ENCODE measurements at places on chromosomes 5 and 9.
A peak's percentile ranks its signal among the peaks of the same experiment; 100 is the strongest.

- DNase-seq: no peak
Observed at GRCh38 chr9:21994556-21995005, at the start of gene CDKN2B-AS1. CDKN2B-AS1 (plus strand) TSS chr9:21994791.

GRCh38 chr5:134525683-134526482, 413 bp downstream of the JADE2 start:
- DNase-seq: no peak

DNA sequence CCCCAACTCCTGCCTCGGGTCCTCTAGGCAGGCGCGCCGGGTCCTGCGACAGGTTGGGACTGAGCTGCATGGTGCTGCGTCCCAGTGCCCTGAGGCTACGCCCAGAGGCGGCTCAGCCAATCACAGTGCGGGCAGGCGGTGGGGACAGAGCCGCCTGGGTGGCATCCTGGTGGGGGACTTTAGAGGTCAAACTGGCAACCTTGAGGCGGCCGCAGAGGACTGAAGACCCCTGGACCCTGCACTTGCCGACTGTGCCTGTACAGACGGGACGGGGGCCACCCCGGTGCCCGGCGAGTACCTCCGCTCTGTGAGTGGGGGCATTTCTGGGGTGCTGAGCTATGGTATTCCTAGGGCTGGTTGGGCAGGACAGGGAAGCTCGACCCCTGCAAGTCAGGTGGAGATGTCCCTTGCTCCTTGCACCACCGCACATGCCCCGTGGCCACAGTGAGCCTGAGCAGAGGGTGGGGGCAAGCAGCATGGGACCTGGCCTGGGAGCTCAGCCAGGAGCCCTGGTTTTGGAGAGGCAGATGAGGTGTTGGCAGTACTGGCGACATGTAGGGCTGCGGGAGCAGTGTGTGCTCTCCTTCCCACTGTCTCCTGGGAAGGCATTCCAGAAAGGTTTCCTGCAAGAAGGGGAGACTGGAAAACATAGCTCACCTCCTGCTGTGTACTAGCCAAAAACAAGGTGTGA, 45.5 kb downstream of the CTSL start:
- no peak for DNase-seq

GRCh38 chr5:113099822-113100221, 123.2 kb downstream of the DCP2 start:
- DNase-seq: no peak

DNA sequence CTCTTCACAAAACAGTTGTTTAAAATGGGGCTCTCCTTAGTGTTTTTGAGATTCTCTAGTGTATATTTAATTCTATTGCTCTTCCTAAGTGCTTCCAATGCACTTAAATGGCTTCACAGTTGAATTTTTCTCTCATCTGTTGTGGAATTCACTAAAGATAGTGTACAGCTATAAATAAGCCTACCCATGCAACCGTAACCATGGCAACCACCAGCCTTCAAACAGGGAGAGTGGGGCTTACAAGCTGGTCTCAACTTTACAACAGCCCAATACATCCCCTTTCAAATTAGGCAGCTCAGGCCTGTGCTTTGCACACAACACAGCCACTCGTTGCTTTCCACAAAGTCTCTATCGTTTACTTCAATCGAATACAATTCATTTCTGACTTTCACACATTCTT, 144.0 kb upstream of the PLPPR1 start:
- DNase-seq: no peak

DNA sequence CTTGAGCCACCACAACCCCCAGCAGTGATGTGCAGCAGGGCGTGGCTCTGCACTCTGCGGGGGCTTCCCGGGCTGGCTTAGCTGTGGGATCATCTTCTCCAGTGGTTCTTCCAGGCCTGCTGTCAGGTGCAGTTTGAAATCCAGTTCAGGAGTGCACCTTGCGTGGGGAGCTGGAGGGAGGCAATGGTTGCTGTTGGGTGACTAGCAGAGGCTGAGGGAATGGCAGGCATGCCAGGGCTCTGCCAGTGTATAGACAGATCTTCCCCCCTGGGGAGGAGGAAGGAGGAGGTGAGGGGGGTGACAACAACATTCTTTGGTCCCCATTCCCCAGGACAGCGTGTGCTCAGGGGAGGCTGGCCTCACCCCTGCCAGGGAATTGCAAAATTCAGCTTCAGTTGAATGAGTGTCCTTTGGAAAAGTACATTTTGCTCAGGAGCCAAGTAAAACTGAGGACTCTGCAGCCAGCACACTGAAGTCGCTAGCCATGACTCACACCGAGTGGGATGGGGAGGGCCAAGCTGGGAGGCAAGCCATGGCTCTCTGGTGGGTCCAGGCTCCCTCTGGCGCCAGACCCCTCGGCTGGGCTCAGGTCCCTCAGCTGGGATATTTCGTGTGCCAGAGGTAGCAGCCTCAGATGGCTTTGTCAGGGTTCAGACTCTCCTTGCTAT, 35.0 kb downstream of the ERGIC1 start:
- DNase-seq: peak; percentile 96

GRCh38 chr5:137880313-137880712, 8.9 kb upstream of the PKD2L2 start:
- no peak for DNase-seq

- no peak for DNase-seq
Observed at GRCh38 chr9:135267191-135267809, 179.8 kb downstream of the OLFM1 start.

- no peak for DNase-seq
Observed at GRCh38 chr5:75491621-75492020, 19.8 kb downstream of the CERT1 start.

GRCh38 chr5:39580702-39581453, 156.1 kb upstream of the DAB2 start:
- no peak for DNase-seq

DNA sequence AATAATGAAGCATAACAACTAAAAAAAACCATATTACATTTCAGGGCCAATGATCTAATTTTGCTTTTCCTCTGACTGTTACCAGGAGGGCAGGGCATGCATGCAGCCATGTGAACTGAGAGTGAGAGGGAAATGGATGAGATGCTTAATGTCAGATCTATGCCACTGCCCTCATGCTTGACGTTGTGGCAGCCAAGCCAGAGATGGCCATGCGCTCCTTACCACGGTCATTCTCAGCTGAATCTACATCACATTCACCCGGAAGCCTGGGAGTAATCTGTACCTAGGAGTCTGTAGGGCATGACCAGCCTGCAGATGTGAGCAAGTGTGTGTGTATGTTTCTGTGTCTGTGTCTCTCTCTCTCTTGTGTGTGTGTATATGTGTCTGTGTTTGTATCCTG, 183.7 kb downstream of the KDM4C start:
- DNase-seq: no peak

DNA sequence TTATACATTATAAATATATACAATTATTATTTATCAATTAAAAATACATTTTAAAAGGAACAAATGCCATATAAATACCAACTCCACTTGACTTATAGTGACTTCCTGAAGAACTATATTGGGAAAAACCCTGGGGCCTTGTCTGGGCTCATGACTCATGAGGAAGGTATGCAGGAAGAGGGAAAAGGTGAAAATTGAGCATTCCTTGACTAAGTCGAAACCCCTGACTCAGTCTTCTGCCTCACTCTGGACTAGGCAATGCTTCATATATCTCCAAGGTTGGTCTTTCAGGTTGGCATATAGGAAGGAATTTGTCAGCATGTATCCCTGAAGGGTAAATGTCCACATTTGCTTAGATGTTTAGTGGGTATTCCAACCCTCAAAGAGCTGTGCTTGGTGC, 78.5 kb downstream of the SH3TC2 start:
- DNase-seq: no peak

DNA sequence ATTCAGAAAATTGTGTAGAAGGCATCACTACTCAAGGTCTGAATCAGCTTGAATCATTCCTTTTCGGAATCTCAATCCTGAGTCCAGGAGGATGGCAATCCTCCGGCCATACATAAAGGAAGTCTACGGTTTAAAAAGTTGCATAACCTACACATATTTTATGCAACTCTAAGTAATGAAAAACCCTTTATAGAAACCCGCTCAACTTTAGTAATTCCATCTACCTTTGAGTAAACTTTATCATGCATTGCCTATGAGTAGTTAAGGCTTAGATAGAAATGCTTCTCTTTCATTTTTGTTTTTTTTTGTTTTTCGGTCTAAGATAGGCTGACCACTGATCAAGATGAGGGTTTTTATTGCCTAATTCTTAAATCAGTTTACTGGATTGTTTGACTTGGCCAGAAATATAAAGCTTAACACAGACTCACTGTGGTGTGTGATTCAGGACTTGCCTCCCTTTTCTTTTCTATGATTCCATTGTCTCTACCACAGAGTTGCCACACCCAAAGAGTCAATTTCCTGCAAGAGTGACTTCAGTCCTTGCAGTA, 85.0 kb downstream of the LURAP1L start:
- DNase-seq: no peak

DNA sequence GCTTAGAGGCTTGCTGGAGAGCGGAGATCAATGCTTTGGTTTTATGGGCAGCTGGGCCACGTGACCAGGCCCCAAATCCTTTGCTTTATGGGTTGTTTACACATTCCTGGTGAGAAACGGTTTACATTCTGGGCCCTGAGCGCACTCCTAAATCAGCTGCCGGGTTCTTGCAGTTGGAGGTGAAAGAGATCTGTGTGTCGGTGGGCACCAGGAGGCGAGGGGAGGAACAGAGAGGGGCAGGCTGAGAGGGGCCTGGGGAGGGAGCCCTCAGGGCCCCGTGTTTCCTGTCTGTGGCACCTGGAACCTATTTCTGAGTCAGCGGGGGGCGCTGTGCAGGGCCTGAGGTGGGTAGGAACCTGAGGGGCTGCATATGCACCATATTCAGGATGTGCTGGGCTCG, 63.5 kb upstream of the HAND1 start:
- peak; percentile 80 for DNase-seq

GRCh38 chr5:120518581-120518980, 54.5 kb downstream of the PRR16 start:
- DNase-seq: no peak

DNA sequence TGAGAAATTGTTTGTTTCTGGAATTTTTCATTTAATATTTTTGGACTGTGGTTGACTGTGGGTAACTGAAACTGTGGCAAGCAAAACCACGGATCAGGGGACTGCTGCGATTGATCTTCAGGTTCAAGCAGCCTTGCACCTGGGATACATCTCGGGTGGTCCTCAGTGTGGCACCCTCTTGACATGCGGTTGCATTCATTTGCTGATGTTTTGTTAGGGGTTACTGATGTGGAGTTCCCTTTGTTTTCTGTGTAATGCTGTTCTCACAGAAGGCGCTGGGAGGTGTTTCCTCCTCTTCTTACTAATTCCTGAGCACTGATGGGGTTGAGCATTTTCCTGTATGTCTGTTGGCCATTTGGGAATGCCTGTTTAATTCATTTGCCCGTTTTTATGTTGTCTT, 60.4 kb downstream of the EHMT1 start:
- DNase-seq: no peak

DNA sequence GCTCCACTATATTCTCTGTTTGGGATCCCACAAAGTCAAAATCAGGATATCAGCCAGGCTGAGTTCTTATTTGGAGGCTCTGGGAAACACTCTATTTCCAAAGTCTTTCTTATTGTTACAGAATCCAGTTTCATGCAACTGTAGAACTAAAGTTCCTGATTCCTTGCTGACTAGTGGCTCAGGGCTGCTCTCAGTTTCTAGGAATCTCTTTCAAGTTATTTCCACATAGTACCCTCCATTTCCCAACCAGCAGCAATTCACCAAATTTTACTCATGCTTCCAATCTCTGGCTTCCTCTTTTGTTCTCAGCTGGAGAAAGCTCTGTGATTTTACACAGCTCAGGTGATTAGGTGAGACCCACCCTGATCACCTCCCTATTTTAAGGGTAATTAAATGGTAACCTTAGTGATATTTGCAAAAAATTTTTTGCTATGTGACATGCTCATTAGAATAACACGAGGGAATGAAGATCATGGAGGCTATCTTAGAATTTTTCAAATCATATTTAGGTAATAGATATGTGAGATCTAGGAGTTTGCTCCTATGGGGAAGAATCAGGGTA, 794.9 kb upstream of the ARRDC3 start:
- DNase-seq: no peak

DNA sequence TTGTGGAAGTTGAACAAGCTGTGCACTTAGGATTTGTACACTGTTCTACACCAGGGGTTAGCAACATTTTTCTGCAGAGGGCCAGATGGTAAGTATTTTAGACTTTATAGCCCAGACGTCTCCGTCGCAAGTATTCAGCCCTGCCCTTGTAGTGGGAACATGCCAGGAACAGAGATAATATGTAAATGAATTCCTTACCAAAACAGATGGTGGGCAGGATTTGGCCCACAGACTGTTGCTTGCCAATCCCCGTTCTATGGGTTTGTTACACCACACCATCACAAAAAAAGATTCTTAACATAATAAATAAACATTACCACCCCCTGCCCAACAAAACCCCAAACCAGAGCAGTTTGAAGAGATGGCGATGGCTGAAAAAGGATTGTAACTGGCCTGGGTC, 74.3 kb downstream of the AMBP start:
- peak; percentile 75 for DNase-seq

- no peak for DNase-seq
Observed at GRCh38 chr9:76537150-76537646, 78.2 kb downstream of the GCNT1 start.

- no peak for DNase-seq
Observed at GRCh38 chr9:112599732-112600131, 113.1 kb downstream of the KIAA1958 start.

GRCh38 chr5:144219869-144220268, 49.2 kb downstream of the KCTD16 start:
- DNase-seq: no peak

DNA sequence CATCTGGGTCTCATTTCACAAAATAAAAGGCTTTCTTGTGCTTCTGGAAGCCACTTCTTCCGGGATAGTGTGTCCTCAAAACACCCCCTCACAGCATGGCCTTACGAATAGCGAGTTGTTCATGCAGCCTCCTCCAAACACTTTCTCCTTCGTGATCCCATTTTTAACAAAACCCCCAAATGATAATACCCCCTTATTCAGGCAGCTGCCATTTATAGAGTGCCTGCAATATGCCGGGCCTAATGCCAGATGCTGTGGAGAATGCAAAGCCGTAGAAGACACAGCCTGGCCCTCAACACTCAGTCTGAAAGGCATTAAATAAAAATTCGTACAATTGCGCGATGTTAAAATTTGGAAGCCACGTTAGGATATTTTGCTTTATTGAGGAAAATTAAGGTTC, 66.4 kb upstream of the SLC44A1 start:
- no peak for DNase-seq

GRCh38 chr9:132011896-132012295, 67.8 kb downstream of the MED27 start:
- DNase-seq: no peak

DNA sequence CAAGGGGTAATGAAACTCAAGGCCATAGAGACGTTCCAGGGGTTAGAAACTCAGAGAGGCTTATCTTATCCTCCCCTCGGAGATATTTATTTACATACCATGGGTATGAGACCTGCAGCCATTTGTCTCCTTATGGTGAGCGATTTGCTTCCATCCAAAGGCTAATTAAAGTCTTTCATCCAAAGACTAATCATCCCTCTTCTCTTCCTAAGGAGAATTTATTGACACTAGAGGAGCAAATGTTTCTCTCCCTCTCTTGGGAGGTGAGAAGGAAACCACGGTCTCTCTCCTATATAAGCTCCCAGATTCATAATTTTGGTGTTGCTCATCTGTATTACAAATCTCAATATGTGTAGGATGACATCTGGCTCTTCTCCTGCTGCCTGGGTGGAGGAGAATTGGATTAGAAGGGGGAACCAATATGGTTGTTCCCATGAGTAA, 31.0 kb upstream of the RPS23 start:
- no peak for DNase-seq

All from esophagus muscularis mucosa (tissue), 4 donors.